ENCODE measurements at places on chromosomes 3 and 15. TPM values are rescaled to one million over a fixed set of nuclear protein-coding genes. Genes with fewer than 3 reads are reported as not detected.

The RLBP1 gene
- total RNA-seq = not detected

The CLEC3B gene
- 80.8 TPM for total RNA-seq

The MGLL gene
- 67.0 TPM for total RNA-seq

The ALDH1A3 gene
- total RNA-seq = 2.9 TPM

The SHQ1 gene
- total RNA-seq = 18.8 TPM

The STRC gene
- total RNA-seq = not detected

The SPSB4 gene
- 11.2 TPM for total RNA-seq

The SPTSSB gene
- total RNA-seq = 0.25 TPM

The FEZF2 gene
- not detected for total RNA-seq

The DOCK3 gene
- 3.9 TPM for total RNA-seq

The PAQR5 gene
- 0.63 TPM for total RNA-seq

The CFAP92 gene
- total RNA-seq = 0.25 TPM
